ENCODE measurements at places on chromosomes 7 and 10.

GRCh38 chr7:4556868-4557793 lies 125.0 kb upstream of the FOXK1 start:
- no peak for DNase-seq

GRCh38 chr7:86904949-86905834 lies 154.3 kb downstream of the ELAPOR2 start:
- DNase-seq: no peak

GRCh38 chr7:2018569-2019460 lies 213.9 kb downstream of the MAD1L1 start:
- DNase-seq: no peak

DNA sequence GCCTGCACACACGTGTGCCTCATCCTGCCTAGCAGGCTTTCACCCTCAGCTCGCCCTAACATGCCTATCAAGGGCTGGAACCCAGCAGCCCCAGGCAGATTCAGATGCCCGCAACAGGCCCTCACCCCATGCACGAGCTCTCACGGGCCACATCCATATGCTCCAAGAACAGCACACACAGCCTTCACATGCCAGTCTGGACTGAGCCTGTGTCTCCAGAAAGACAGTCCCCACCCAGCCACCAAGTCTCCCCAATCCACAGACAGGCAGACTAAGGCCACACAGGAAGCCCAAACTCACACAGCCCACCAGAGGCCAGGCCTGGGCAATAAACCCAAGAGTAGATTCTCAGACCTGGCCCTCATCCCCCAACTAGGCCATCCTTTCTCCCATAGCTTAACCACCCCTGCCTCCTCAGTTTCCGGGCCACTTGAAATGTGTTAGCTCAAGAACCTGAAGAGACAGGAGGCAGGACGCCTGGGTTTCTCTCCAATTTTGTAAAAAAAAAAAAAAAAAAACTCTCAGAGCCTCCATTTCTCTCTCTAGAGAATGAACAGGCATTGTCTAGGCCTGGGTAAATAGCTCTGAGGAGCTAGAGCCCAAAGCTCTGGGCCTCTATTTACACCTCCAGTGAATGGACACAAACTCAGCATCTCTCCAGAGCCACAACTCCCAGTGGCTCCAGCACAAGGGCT lies 6.8 kb downstream of the LDB1 start:
- no peak for DNase-seq

DNA sequence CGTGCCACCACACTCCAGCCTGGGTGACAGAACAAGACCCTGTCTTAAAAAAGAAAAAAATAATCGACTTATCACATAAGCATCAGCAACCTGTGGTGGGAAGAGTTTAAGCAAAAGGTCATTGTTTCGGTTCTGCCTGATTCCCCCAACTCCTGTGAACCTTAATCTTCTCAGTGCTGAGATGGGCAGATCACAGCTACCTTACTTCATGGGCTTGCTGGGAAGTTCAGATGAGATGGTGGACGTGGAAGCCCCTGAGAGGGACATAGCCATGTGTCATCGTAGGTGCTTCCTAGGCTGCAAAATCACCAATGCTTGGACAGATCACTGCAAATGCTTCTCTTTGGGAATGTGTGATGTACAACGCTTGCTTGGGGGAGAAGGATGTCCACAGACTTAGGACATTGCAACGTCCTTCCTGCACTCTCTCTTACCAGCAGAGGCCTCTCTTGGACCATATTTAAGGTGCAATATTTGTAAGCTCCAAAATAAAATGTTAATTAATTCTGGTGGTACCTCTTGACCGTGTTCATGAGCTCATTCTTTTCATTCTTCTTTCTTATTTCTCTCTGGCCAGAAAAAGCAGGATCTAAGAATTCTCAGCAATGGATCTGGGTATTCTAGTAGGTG lies 8.6 kb downstream of the GJD4 start:
- DNase-seq: no peak

All from nucleus accumbens (tissue), 56 donors.